Activated CD4-positive, alpha-beta T cell treated with anti-CD3 and anti-CD28 coated beads, Interleukin-2, amount 50 U/mL, for 48 hours (primary cell): ENCODE measurements at places on chromosomes 5 and 9.

DNA sequence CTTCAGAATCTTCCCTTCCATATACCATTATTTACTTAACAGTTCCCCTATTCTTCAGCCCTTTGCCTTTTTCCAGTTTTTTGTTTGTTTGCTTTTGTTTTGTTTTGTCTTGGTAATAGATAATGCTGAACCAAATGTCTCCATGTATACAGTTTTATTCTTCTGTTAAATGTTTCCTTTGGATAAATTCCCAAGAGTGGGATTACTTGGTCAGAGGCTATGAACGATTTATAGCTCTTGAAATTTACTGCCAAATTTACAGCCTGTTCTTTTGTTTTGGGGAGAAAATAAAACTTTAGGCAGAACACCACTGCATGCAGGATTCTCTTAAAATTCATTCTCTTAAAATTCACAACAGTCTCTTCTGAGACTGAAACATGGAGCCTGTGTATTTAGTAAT, 38.6 kb downstream of the NR4A3 start:
- DNase-seq = no peak

DNA sequence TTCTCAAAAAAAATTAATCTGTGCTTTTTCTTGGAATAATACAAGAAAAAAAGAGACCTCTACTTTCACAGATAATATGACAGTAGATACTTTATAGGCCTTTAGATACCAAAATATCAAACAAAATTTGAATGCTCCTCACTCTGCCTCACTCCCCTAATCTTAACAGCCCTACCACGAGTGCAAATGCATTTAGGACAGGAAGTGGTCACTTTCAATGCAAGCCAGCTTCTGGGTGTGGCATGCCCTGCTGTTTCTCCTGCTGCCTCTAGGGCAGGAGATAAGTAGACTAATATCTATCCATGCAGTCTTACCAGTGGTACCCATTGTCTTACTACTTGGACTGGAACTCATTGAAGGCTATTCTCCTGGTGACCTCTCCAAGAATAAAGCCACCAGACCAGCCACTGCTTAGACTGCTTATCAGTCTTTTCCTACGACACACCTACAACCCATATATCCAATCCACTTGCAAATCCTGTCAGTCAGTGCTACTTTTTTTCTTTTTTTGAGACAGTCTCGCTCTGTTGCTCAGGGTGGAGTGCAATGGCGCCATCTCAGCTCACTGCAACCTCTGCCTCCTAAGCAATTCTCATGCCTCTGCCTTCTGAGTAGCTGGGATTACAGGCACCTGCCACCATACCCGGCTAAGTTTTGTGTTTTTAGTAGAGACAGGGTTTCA, 23.0 kb downstream of the FRRS1L start:
- peak; percentile 21 for DNase-seq

DNA sequence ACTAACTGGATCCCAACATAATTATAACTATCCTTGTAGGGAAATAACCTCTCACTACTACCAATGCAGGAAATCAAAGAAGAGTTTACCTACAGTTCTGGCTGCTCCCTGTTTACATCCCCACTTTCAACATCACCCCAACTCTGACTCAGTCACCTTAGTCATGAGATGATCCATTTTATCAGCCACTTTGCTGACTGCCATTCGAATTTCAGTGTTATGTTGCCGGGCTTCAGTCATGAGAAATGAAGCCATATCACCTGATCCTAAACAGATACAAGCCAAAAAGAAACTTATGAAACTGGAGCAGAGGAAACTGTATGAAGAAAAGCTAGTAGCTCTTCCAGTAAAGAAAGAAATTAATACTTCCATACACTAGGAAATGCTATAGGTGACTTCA, 33.7 kb downstream of the SLC31A2 start:
- DNase-seq = no peak

DNA sequence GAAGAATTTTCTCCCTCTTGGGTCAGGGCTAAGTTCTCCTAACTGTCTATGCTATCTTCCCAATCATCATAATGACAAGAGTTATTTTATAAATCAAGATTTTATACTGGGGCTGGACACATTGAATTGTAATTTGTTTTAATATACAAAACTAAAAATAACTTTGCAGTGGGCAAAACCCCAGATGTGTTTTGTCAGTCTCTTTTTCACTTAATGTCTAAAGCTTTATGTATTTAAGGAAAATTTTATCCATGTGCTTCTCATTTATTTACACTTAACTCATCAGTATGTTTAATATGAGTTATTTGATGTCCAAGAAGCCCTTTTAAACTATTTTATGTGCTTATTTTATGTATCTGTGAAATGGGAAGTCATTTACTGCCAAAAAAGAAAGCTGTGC, 362.8 kb upstream of the ADAMTSL1 start:
- no peak for DNase-seq

DNA sequence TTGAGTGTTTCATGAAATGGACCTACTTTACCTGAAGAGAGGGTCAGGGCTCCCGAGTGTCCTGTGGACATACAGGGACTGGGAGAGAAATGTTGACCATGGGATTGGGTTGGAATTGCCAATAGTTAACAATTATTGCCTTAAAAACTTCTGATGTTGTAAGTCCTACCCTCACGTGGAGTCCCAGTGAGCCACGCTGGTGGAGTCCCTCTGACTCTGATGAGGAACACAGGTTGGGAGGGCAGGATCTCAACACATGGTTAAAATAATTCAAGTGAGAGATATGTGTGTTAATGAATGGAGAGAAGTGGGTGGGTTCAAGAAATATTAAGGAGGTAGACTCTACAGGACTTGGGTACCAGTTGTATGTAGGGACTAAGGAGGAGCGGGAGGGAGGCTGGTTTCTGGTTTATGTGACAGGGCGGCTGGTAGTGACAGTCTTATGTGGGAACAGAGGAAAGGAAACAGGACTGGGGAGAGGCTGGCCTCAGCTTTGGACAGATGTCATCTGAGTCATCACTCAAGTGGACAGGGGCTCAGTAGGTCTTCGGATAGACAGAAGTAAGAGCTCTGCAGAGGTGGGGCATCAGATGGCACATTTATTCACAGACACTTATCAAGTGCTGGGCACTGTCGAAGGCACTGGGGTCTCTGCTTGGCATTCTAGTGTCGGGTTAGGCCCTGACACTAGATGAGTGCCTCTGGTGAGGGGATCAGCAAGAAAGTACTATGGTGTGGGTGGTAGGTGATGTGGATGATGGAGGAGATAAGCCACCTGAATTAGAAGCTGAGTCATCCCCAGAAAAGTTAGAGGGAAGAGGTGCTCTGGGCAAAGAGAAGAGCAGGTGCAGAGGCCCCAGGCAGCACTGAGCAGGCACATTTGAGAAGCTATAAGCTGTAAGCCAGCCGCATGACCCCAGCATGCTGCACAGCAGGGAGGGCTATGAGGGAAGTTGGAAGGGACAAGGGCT, 27.2 kb downstream of the MAML1 start:
- peak; percentile 30 for DNase-seq

GRCh38 chr5:120778491-120779484, 314.7 kb downstream of the PRR16 start:
- DNase-seq = no peak

DNA sequence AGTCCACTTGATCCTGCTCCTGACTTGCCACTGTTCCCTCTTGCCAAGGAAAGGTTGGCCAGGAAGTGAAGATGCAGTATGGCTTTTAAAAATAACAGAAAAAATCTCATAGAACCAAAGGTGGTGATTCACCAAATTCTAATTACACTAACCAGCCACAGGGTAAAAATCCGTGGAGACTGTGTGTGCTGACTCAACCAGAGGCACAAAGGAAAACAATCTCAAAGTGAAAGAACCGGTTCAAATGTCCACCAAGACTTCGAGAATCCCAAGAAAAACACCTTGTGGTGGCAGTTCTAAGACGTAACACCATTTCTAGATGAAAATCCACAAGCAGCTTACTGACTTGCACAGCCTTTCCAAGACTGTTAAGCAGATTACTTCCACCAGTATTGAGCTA, 279.1 kb downstream of the TLE1 start:
- DNase-seq = no peak

DNA sequence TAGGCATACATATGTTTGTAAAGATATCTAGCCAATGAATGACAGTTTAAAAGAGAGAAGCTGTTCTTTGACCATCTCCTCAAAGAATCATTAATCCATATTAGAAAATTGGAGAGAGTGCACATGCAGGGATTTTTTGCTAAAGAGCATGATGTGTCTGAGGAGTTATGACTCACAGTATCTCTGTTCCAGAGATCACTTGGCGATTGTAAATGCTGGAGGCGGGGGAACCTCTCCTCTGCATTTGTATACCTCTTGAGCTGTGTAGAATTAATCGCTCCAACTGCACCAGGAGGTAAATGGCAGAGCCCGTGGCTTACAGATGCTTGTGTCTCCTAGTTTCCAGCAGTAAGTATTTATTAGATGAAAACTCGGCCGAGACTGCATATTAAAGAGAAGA, 3.6 kb upstream of the SPATA31D1 start:
- no peak for DNase-seq

- DNase-seq = no peak
These were observed 39.6 kb downstream of the C5orf15 start for GRCh38 chr5:133928587-133929393.

GRCh38 chr5:102853680-102854079, 98.6 kb downstream of the PAM start:
- DNase-seq = no peak

DNA sequence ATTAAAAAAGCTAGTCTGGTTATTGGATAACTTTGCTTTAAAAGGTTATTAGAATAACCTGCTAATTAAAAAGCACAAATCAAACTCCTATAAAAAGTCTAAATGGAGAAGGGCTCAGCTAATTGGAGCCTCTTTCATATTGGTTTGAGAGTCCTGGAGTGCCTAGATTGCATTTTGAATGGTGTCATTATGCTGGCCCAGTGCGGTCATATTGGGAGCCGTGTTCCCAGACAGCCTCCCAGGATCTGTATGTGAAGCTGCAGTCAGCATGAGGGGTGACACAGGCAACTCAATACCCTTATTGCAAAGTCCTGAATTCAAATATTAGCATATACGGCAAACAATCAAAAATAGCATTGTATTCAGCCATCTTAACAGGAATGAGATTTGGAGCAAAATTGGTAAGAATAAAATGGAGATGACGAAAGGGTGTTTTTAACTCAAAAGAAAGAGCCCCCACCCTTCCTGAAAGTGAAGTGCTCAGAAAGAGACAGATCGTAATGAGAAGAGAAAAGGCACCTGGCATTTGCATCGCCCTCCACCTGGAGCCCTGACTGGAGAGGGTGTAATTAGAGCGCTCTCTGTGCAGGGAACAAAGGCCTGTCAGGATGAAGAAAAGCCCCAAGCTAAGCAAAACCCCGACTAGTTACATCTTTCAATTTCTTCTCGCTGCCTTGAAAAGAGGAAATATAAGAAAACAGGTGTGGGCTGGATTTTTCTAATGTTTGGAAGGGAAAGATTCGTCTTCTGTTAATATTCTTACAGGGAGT, 621.0 kb upstream of the ADAMTS16 start:
- no peak for DNase-seq

DNA sequence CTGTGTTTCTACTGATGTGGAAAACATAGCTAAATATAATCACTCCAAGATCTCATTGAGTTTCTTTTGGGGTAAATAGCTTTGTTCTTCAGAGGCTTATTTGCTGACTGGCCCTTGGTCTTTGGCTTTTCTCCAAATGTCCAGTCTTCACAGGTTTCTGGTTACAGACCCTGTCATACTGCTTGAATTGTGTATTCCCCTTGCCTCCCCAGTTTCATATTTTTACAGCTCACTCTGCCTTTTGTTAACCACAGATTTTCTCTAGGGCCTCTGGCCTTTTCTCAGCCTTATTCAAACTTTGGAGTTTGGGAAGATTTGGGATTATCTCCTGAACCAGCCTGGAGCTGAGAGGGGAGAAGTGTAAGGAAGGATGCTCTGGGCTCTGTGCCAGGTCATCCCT, 23.9 kb downstream of the ISOC1 start:
- DNase-seq = no peak

DNA sequence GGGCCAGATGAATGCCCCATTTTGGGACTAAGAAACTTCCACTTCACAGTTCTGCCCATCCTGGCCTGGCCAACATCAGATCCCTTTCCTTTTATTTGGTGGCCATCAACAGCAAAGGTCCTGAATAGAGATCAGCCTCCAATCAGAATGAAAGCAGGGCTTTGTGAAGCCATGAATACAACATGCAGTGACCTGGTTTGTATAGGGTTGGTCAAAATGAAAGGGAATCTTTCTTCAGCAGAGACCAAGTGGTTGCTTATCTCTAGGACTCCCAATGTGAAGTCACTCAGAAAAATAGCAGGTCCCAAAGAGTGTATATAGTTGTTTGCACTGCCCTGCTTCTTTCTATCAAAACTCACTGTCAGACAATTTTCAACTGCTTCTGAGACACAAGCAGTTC, 113.9 kb upstream of the SLC12A2 start:
- no peak for DNase-seq

GRCh38 chr9:136544964-136545691, 720 bp downstream of the NOTCH1 start:
- DNase-seq = peak; percentile 69

GRCh38 chr5:143434261-143435209, 31.0 kb upstream of the NR3C1 start:
- peak; percentile 58 for DNase-seq

- no peak for DNase-seq
These were observed 12.1 kb downstream of the PSAT1 start for GRCh38 chr9:78309066-78309465.

GRCh38 chr5:78747705-78748359, 99.3 kb upstream of the LHFPL2 start:
- DNase-seq = no peak

DNA sequence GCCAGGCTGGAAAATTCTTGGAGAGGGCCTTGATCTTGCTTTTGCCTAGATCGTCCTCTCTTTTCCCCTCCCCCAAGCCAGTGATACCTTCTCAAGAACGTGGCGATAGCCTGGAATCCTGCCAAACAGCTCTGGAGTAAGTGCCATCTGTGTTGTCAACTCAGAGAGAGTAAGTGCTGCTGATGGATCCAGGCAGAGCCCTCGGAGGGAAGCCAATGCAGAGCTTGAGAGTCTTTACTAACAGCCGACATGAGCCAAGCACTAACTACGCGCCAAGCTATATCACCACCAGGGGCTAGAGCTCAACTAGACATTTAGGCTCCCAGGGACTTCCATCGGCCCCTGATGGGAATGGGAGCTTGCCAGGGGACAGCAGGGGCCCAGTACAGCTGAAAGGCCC, 17.6 kb downstream of the RAPGEF1 start:
- no peak for DNase-seq

GRCh38 chr9:84818791-84819190, 149.3 kb downstream of the NTRK2 start:
- DNase-seq = no peak

GRCh38 chr5:88687373-88687911, 195.5 kb downstream of the MEF2C start:
- DNase-seq = no peak

DNA sequence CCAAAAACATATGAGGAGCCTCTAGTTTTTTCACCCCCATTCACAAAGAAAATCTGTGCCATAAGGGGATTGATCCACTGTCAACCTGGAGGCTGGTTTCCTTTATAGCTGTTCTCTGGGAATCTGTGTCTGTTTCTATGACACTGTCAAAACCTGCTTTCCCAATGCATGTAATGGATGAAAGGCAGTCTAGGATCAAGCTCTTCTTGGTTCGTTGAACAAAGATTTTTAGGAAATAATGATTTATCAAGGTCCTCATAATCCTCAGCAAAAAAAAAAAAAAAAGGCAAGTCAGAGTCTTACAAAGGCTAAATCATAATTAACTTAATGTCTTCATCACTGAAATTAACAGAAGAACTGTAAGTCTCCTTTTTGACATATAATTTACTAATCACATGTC, 16.0 kb downstream of the EPB41L4A start:
- DNase-seq = no peak

- DNase-seq = no peak
These were observed 4.8 kb downstream of the ROPN1L start for GRCh38 chr5:10446490-10446889.
